ENCODE measurements at places on chromosomes 11 and 22. TPM values are rescaled to one million over a fixed set of nuclear protein-coding genes. Genes with fewer than 3 reads are reported as not detected.
A peak's percentile ranks its signal among the peaks of the same experiment; 100 is the strongest.

Gene CD82
- 15.5 TPM for total RNA-seq

Gene MFNG
- 3.7 TPM for total RNA-seq

- H3K4me3 ChIP-seq: no peak overlapping the region
- H3K27ac ChIP-seq: no peak overlapping the region
- DNase-seq: no peak
- peaks cover 51% of the 10 kb centered on the region for H3K36me3 ChIP-seq
- H3K4me1 ChIP-seq: no peaks in the 10 kb centered on the region
Observed at GRCh38 chr11:116871248-116871647, 33.8 kb upstream of the APOA1 start.

GRCh38 chr11:76369406-76369805 is 11.5 kb downstream of the THAP12 start:
- H3K27ac ChIP-seq: no peak overlapping the region
- H3K27me3 ChIP-seq: no peaks in the 10 kb centered on the region
- no peak overlapping the region for H3K4me3 ChIP-seq
- no peak for DNase-seq
- peaks cover 8% of the 10 kb centered on the region for H3K4me1 ChIP-seq

DNA sequence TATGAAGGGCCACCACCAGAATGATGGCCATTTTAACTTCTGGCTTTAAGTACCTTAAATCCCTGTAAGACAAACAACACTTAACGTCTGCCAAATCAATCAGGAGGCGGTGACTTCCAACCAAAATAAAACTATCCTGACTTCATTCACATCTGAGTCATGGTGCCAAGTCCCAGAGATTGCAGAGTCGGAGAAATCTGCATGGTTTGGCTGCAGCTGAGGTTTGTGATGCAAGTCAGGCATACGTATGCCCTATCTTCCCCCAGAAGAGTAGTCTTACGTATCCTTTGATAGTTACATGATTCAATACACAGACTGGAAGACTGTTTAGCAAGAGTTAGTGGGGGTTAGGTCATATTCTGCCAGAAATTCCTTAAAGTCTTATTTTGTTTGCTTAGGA is 1.7 kb upstream of the GAB2 start:
- no peak for DNase-seq
- H3K4me1 ChIP-seq: peaks cover 37% of the 10 kb centered on the region
- peaks cover 26% of the 10 kb centered on the region for H3K27me3 ChIP-seq
- no peak overlapping the region for H3K27ac ChIP-seq
- peak overlapping the region; percentile 82 for H3K4me3 ChIP-seq
- no peaks in the 10 kb centered on the region for H3K36me3 ChIP-seq

GRCh38 chr11:11401960-11402535 is 49.0 kb upstream of the CSNK2A3 start:
- DNase-seq: no peak
- peaks cover 14% of the 10 kb centered on the region for H3K4me1 ChIP-seq
- H3K4me3 ChIP-seq: no peak overlapping the region
- H3K27ac ChIP-seq: no peak overlapping the region
- no peaks in the 10 kb centered on the region for H3K36me3 ChIP-seq

GRCh38 chr11:106077609-106078455 is at the start of gene AASDHPPT:
Gene AASDHPPT (plus strand): TSS chr11:106077662. CDS start chr11:106077711, 49 bp downstream.
- no peak for DNase-seq
- peak within 1 kb of the TSS; percentile 85 for H3K4me3 ChIP-seq
- peaks cover 27% of the 10 kb centered on the region for H3K36me3 ChIP-seq
- H3K27me3 ChIP-seq: no peaks in the 10 kb centered on the region

- H3K36me3 ChIP-seq: no peaks in the 10 kb centered on the region
- H3K27ac ChIP-seq: no peak overlapping the region
- H3K27me3 ChIP-seq: peaks cover 3% of the 10 kb centered on the region
- peaks cover 21% of the 10 kb centered on the region for H3K4me1 ChIP-seq
- DNase-seq: no peak
Observed at GRCh38 chr22:42336527-42337227, 66.2 kb upstream of the TCF20 start.
